Progenitor cell of endocrine pancreas (in vitro differentiated cells): ENCODE measurements at places on chromosomes 16 and 17. TPM values are rescaled to one million over a fixed set of nuclear protein-coding genes. Genes with fewer than 3 reads are reported as not detected.

- H3K27me3 ChIP-seq: no peaks in the 10 kb centered on the region
- H3K27ac ChIP-seq: no peak overlapping the region
- no peak for DNase-seq
- peaks cover 2% of the 10 kb centered on the region for H3K4me1 ChIP-seq
- H3K36me3 ChIP-seq: no peaks in the 10 kb centered on the region
These were observed 9.4 kb upstream of the CEP20 start for GRCh38 chr16:15897834-15898254.

DNA sequence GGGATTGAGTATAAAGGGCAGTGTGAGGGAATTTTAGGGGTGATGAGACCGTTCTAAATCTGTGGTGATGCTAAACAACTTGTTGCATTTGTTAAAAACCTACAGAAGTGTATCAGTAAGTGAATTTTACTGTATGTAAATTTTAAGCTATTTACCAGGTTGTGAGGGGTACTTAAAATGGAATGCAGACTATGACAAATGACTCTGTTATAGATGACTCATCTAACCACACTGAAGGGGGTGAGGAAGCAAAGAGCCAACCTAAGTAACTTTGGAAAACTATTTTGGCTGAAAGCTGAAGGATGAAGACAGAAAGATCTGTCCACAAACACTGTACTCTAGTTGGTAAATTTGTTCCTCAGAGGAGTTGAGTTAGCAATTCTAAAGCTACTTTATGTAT is 5.3 kb upstream of the MKS1 start:
- no peak overlapping the region for H3K27ac ChIP-seq
- H3K27me3 ChIP-seq: peaks cover 29% of the 10 kb centered on the region
- DNase-seq: no peak
- H3K4me3 ChIP-seq: no peak overlapping the region
- peaks cover 3% of the 10 kb centered on the region for H3K4me1 ChIP-seq

- peak overlapping the region; percentile 50 for H3K27ac ChIP-seq
- H3K36me3 ChIP-seq: no peaks in the 10 kb centered on the region
- DNase-seq: no peak
- H3K4me1 ChIP-seq: peaks cover 23% of the 10 kb centered on the region
- peaks cover 2% of the 10 kb centered on the region for H3K27me3 ChIP-seq
These were observed 96.8 kb downstream of the PGS1 start for GRCh38 chr17:78475211-78475610.

DNA sequence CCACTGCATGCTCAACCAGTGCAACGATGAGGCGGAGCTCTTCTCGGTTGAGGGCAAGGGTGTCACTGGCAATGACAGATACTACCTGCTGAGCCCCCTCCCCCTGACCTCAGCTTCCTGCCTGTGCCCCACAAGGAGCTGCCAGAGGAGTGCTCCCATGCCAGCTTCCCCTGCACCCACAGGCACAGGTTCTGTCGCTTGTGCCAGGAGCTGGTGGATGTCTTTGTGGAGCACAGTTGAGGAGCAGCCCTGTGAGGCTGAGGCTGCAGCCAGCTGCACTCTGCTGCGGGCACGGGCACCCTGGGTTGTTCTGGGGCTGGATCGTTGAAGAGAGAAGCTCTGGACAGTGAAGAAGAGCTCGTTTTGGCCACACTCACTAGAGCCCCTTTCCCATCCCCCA is 165.3 kb upstream of the ZNF267 start:
- no peak overlapping the region for H3K27ac ChIP-seq
- peaks cover 6% of the 10 kb centered on the region for H3K36me3 ChIP-seq
- no peak for DNase-seq
- H3K27me3 ChIP-seq: no peaks in the 10 kb centered on the region

DNA sequence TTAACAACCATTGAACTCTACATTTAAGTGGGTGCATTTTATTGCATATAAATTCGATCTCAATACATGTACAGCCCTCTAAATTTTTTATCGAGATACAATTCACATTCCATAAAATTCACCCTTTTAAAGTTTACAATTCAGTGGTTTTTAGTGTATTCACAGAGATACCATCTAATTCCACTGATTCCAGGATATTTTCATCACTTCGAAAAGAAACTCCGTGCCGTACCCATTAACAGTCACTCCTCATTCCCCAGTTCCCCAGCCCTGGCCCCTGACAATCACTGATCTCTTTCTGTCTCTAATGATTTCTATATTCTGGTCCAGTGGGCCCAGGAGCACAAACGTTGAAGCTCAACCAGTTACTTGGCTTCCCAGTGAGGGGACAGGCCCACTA is 61.4 kb downstream of the CYB5B start:
- H3K4me3 ChIP-seq: no peak overlapping the region
- DNase-seq: no peak

Gene CA5A
- 0.36 TPM in 1 of 2 replicates, not detected in the other for total RNA-seq

Gene RBFOX1
- 0.29 and 1.0 TPM in 2 replicates for total RNA-seq
